HCT116 (cell line): ENCODE measurements at places on chromosomes 11 and 22.

DNA sequence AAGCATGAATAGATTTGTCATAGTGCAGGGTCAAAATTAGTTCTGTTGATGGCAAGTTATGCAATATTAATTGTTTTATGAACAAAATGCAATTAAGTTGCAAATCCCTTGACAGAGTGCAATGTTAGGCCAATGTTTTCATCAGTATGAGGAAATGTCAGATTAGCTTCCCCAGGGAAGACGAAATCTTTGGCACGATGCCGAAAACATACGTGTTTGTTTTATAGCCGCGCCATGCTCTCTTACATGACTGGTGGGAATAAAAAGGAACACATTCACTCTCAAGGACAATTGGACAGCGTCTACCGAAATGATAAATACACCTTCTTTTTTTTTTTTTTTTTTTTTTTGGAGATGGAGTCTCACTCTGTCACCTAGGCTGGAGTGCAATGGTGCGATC is 27.0 kb downstream of the MFNG start:
- peaks cover 42% of the 10 kb centered on the region for H3K4me1 ChIP-seq
- DNase-seq = no peak
- H3K27me3 ChIP-seq = no peaks in the 10 kb centered on the region; the same call in 1 of the 2 replicates
- no peak overlapping the region for H3K27ac ChIP-seq

- H3K36me3 ChIP-seq = no peaks in the 10 kb centered on the region
- no peak for DNase-seq
- no peak overlapping the region for H3K4me3 ChIP-seq
- no peaks in the 10 kb centered on the region for H3K27me3 ChIP-seq
- no peaks in the 10 kb centered on the region for H3K4me1 ChIP-seq
Observed at GRCh38 chr11:69546735-69547370, 65.4 kb downstream of the LINC01488 start.

GRCh38 chr11:12430351-12430750 is 53.0 kb downstream of the PARVA start:
- no peaks in the 10 kb centered on the region for H3K36me3 ChIP-seq
- H3K27ac ChIP-seq = no peak overlapping the region
- H3K4me1 ChIP-seq = peaks cover 8% of the 10 kb centered on the region
- no peak overlapping the region for H3K4me3 ChIP-seq

DNA sequence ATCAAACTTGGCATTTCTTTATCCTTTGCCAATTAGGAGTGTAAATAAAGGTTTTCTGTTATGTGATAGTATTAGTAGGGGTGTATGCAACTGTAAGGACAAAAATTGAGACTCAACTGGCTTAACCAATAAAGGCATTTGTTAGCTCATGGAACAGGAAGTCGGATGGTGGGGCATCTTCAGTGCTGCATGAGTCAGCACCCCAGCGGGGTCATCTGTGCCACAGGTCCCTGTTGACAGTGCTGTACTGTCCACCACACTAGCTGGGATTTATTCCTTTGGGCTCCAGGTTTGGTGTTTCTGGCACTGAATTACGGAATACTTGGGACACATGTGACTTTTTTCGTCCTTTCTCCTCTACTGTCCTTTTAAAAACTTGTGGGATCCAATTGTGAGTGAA is 86.0 kb downstream of the PPP6R3 start:
- no peak overlapping the region for H3K27ac ChIP-seq
- no peaks in the 10 kb centered on the region for H3K27me3 ChIP-seq
- peaks cover 23% of the 10 kb centered on the region for H3K4me1 ChIP-seq

- no peaks in the 10 kb centered on the region for H3K4me1 ChIP-seq
- H3K36me3 ChIP-seq = no peaks in the 10 kb centered on the region
- no peak overlapping the region for H3K27ac ChIP-seq
- no peak overlapping the region for H3K4me3 ChIP-seq
- no peaks in the 10 kb centered on the region for H3K27me3 ChIP-seq
- no peak for DNase-seq
Observed at GRCh38 chr11:71238285-71238875, 14.0 kb downstream of the SHANK2 start.

DNA sequence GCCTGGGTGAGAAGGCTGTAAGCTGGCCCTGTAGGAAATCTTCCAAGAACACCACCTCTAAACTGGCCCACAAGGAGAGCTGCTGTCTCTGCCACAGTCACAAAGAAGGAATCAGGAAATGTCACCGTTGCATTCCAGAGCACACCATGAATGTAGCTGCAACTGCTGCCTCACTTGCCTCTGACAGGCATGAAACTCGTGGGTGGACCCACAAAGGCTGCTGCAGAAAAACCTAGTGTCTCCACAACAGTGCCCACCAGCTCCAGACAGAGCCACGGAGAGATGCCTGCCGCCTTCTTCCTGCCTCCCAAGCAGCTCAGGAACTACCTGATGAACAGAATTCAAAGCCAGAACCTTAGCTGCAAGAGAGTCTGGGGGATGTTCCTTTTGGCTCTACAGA is 10.5 kb downstream of the DNAJB13 start:
- peaks cover 11% of the 10 kb centered on the region for H3K4me1 ChIP-seq
- H3K27ac ChIP-seq = no peak overlapping the region
- H3K4me3 ChIP-seq = no peak overlapping the region
- no peaks in the 10 kb centered on the region for H3K27me3 ChIP-seq

GRCh38 chr11:41784513-41785335 is 325.3 kb upstream of the LRRC4C start:
- no peaks in the 10 kb centered on the region for H3K4me1 ChIP-seq
- no peaks in the 10 kb centered on the region for H3K27me3 ChIP-seq
- H3K27ac ChIP-seq = no peak overlapping the region
- no peak for DNase-seq

GRCh38 chr11:131713529-131714134 is 343.2 kb downstream of the NTM start:
- H3K4me1 ChIP-seq = no peaks in the 10 kb centered on the region
- no peak overlapping the region for H3K4me3 ChIP-seq
- DNase-seq = no peak
- no peak overlapping the region for H3K27ac ChIP-seq
- no peaks in the 10 kb centered on the region for H3K27me3 ChIP-seq
